Hematopoietic multipotent progenitor cell (in vitro differentiated cells): ENCODE measurements at places on chromosomes 7 and 10.

DNA sequence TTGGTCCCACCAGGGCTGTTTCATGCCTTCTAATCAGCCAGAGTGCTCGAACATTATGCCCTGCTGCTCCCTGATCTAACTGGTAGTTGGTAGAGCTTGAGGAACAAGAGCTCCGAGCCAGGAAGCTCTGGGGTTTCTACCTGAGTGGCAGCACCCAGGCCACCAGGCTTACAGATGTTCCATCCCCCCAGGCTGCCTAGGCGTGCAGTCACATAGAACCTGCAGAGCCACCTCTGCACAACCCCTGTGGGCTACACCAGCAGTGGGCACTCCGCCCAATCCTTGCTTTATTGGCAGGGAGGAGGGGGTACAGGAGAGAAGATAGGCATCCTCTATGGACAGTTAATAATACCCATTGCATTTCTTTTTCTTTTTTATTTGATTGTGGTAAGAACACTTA lies 21.8 kb downstream of the MAP3K8 start:
- no peak for DNase-seq

DNA sequence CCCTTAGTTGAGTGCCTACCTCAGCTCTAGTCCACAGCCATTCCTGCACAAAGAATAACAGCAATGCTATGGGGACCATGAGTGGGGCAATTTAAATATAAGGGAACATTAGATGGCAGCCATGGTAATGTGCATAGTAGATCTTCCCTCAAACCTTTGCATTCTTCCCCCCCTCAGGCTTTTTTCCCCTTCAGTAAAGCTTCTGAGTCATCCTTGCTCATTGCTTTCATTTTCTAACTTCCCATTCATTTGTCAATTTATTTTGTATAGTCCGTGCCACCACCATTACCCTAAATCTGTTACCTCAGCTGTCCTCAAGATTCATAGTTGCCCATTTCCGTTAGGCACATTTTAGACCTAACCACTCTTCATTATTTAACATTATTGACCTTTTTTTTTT lies 10.7 kb downstream of the HECTD2 start:
- DNase-seq = no peak

DNA sequence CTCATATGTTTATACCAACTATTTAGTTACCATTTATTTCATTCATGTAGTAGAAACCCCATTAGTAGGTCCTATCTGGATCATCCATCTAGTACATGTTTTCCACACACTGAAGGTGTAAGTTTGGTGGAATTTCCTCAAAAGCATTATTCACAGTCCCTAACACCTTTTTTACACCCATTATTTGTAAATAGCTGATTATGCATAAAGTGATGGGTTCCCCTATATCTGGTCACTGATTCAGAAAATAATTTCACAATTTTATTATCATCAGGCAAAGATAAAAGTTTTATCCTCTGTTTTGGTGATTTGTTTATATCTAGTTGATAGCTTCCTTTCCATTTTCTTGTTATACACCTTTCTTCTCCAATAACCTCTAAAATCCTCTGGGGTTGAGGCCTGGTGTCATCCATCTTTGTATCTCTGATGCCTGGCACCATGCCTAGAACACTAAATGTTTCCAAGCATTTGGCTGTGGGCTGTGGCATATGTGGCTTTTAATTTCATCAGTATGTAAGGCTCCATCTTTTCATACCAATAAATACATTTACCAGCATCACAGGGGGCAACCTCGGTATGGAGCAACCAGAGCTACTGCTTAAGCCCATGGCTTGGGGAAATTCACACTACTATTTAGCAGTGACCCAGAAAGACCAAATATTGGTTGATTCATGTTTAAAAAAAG lies 1089.5 kb upstream of the LRRN3 start:
- no peak for DNase-seq

DNA sequence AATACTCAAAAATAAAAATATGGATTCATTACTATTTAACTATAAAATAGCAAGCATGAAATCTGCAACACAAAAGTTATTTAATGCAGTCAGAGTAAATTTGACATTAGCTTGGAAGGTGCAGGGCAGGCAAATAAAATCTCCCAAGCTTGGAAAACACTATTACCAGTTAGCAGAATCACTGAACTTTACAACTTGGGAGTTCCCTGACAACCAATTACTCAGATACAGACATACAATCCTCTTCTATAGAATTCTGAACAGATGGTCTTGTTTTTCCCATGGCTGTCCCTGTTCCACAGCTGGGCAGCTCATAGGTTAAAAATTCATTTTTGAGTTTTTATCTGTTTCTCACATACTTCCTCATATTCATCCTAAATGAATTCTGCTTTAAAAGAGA lies 1002.6 kb downstream of the SORCS3 start:
- DNase-seq = no peak

- DNase-seq = no peak
Measured at GRCh38 chr7:101998029-101998905, 180.8 kb downstream of the CUX1 start.

- DNase-seq = no peak
Measured at GRCh38 chr7:142749218-142749993, at the start of gene PRSS1. Gene PRSS1, plus strand, starts transcription at chr7:142749472. Its CDS starts 13 bp downstream, at chr7:142749485.
